Stimulated activated CD4-positive, alpha-beta T cell treated with anti-CD3 and anti-CD28 coated beads, Interleukin-4, amount 100 ng/mL, for 4 hours (primary cell): ENCODE measurements at places on chromosomes 2 and 18.

DNA sequence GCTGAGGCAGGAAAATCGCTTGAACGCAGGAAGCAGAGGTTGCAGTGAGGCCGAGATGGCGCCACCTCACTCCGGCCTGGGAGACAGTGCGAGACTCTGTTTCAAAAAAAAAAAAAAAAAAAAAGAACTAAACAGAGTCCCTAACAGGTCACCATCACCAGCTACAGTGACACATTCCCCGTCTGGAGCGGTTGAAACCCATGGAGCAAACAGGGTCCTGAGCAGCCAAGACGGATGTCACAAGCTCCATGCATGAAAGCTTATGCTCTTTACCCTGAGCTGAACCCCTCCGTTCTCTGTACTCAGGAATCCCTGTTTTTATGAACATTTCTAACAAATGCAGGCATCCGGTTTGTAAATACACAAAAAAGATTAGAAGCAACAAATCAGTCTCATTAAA is 55.9 kb upstream of the LAPTM4A start:
- DNase-seq, result no peak

- DNase-seq, result no peak
These were observed 43.4 kb downstream of the MYL12B start for GRCh38 chr18:3305354-3305762.

GRCh38 chr18:5571666-5572065 is 27.9 kb upstream of the EPB41L3 start:
- no peak for DNase-seq

DNA sequence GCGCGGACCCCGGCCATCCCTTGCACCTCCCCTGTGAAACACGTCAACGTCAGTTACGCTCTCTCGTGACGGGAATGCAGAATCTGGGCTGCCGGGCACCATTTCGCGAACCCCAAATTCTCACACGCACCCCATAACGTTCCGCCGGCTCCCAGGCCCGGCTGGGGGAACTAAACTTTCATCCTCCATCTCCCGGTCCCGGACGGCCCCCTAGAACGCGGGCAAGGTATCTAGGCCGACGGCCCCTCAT is 544 bp downstream of the DNAJC27 start:
- DNase-seq, result no peak

GRCh38 chr2:208047840-208048239 is 22.5 kb upstream of the PLEKHM3 start:
- no peak for DNase-seq

GRCh38 chr2:183935005-183935404 is 663.3 kb upstream of the ZNF804A start:
- DNase-seq, result no peak

- DNase-seq, result no peak
These were observed 97.4 kb upstream of the STK17B start for GRCh38 chr2:196268538-196269338.

DNA sequence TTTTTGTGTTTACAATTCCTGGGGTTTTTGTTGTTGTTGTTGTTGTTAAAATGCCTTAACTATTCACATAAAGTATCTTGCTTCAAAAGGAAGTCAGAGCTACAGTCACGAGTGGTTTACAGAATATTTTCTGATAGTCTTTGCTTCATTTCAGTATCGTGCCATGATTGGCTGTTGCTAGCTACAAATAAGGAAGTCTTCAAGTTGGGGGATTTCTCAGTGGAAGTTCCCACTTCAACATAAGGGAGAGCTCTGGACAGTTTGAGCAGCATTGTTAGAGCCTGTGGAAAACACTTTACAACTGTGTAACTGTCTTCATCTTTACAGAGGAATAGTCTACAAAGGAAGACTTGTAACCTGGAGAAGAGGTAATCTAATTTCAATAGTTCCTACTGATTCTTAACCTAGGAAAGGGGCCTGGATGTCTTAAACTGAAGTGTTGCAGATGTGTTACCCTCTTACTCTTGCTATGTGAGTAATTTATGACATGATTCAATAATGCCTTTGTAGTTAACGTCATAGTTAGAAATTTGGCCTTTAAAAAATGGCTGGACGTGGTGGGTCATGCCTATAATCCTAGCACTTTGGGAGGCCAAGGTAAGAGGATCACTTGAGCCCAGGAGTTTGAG is 23.4 kb upstream of the TANK start:
- DNase-seq, result no peak

DNA sequence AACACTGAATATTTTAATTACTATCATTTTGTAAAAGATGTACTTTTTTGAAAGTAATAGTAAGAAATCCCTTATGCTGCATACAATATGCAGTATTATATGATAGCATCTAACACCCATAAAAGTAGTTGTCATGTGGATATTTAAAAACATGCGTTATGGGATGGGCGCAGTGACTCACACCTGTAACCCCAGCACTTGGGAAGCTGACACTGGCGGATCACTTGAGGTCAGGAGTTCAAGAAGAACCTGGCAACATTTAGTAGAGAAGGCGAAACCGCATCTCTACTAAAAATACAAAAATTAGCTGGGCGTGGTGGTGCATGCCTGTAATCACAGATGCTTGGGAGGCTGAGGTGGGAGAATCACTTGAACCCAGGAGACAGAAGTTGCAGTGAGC is 88.9 kb downstream of the FEZ2 start:
- no peak for DNase-seq

DNA sequence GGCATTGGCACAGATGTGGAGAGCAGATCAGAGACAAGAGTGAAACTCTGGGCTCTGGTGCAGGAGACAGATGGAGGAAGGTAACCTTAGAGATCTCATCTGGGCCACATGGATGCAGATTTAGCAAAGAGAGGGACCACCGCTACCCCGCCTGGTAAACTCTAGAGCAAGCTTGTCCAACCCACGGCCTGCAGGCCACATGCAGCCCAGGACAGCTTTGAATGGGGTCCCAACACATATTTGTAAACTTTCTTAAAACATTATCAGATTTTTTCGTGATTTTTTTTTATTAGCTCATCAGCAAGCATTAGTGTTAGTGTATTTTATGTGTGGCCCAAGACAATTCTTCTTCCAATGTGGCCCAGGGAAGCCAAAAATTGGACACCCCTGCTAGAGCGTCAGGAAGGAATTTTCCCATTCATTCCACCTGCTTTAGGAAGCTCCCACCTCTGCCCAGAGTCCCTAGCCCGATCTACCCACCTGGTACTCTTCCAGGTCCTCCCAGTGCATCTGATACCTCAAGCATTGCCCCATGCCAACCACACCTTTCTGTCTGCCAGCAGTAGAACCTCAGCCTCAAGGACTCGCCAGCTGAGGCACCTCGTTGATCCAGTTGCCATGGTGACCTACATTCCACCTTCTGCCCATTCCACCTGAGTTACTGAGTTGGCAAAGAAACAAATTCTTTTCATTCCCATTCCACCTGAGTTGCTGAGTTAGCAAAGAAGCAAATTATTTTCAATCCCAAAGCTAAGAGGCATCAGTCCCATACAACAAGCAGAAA is at the start of gene CIB4:
TSS of gene CIB4 (minus strand) at position 586 of the 784 bp plus-strand sequence. CDS start at position 534, 52 bp downstream.
- no peak for DNase-seq

- no peak for DNase-seq
These were observed 50.1 kb downstream of the ICA1L start for GRCh38 chr2:202821206-202822160.

DNA sequence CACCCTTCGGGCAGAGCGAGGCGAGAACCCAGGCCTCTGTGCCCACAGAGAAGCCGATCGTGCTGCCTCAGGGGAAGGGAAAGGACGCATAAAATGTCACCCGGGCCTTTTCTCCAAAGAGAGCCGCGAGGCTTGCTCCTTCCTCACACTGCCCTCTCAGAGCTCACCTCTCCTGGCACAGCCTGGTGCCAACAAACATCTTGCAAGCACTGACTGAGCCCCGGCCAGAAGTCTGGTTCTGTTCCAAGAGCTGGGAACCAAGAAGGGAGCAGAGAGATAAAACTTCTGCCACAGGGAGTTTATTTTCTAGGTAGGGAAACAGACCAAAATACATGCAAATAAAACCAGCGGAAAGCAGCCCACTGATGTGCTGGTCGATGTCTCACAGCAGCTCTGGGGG is 13.6 kb upstream of the ADI1 start:
- no peak for DNase-seq

- no peak for DNase-seq
These were observed 259.2 kb downstream of the TGIF1 start for GRCh38 chr18:3709205-3709604.

DNA sequence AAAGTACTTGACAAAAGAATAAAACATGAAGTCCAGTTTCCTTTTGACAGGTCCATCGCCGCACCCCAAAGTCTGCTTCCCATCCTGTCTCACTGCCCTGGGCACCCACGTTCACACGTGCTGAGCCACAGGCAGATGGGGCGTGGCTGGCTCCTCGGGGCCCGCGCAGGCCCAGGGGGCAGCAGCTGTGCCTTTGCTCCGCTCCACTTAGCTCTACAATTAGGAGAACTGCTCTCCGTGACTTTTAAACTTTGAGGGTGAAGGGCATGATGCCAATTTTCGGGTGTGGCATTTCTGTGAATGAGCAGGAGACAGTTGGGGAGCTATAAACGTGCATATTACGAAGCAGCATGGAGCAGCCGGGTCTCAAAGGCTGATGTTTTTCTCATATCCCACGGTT is 152.4 kb downstream of the TDRD15 start:
- DNase-seq, result no peak

DNA sequence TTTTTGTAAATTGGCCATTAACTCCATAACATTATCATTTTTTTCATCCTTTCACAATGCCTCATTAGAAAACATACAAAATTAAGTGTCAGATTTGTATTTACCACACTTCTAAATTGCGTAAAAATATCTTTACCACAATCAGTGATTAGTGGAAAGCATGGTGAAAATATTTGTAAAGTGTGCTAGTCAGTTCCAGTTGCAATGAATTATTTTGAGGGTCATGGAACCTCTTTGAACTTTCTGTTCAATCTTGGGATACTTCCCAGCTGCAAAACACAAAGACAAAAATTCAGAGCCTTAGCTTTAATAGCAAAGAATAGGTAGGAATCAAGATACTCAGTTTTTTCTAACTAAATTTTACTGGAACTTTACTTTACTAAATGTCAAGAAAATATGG is 4.0 kb upstream of the COL3A1 start:
- DNase-seq, result no peak

DNA sequence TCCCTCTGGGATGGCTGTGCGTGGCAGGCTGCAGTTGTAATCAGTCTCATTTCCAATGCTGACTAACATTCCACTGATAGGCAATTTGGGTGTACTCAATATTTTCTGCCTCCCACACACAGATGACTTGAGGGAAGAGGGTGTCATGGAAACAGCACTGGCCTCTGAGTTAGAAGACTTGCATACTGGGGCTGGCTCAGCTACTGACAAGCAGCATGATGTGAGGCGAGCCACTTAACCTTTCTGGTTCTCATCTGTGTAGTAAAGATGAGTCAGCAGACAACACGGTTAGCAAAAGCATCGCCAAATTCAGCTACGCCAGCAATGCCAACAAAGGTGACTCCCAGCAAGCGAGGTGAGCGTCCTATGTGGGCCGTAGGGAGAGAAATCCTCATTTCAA is 73.5 kb downstream of the COLEC12 start:
- no peak for DNase-seq

- DNase-seq, result no peak
These were observed 80.9 kb downstream of the ASAP2 start for GRCh38 chr2:9287400-9288045.

DNA sequence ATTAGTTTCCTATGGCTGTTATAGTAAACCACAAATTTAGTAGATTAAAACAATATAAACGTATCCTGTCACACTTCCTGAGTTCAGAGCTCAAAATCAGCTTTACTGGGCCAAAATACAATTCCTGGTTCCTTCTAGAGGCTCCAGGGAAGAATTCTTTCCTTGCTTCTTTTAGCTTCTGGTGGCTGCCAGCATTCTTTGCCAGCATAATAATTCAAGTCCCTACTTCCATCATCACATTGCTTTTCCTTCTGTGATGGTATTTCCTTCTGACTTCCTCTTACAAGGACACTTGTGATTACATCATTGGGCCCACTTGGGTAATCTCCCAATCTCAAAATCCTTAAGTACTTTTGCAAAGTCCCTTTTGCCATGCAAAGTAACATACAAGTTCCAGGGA is 40.6 kb downstream of the MOB4 start:
- no peak for DNase-seq

- DNase-seq, result no peak
These were observed 41.3 kb downstream of the COL4A3 start for GRCh38 chr2:227205701-227206100.
